Activated CD4-positive, alpha-beta T cell treated with anti-CD3 and anti-CD28 coated beads, Interleukin-2, amount 50 U/mL, for 24 hours (primary cell): ENCODE measurements at places on chromosomes 2 and 18.

- no peak for DNase-seq
Measured at GRCh38 chr2:184596819-184597411, 1.4 kb upstream of the ZNF804A start.

DNA sequence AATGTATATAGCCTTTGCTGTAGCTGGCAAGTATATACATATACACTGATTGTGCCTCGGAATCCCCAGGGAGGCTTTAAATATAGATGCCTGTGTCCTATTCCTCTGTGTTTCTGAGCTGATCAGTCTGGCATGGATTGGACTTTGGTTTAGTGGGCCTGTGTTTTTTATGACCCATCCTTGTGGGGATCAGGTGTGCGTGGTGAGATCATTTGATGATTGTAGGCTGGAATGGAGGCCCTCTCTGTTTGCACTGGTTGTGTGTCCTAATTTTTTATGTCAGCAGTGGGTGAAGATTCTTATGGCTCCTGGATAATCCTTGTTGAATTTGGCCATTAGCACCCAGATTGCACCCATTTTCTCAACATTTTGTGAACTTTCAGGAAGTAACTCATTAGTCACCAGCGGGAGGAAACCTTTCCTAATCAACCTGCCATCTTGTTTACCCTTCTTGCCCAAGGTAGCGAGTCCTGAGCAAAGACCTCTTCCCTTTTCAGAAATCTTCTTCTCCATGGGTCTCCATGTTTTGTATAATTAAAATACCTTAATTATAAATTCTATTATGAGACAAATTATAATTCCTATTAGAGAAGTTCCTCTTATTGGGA is 75.8 kb downstream of the UGGT1 start:
- no peak for DNase-seq

DNA sequence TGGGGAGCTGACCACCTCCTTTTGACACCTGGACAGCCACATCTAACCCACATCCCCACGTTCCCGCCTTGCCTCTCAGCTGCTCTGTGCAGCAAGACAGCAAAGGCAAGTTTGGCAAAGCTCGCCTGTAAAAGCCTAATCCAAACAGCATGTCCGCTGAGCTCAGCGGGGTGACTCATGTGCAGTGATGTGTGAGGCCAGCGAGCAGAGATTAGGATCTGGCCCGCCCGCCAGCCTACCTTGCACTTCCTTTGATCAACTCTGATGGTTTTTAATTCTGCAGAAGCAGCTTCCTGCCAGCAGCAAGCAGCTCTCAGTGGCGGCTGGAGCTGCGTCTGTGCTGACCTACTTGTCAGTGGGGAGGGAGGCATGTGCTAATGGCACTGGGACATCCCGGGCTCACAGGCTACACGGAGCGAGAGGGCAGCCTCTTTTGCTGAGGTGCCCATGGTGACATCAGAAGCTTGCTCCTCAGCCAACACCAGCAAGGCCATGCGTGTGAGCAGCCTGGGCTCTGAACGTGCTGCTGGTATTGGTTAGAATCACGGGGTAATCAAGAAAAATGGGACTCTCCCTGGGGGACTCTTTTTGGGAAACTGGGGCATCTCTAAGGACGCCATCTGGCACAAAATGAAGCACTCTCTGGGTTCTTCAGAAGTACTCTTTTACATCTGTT is 36.0 kb upstream of the EML4 start:
- DNase-seq: peak; percentile 61

DNA sequence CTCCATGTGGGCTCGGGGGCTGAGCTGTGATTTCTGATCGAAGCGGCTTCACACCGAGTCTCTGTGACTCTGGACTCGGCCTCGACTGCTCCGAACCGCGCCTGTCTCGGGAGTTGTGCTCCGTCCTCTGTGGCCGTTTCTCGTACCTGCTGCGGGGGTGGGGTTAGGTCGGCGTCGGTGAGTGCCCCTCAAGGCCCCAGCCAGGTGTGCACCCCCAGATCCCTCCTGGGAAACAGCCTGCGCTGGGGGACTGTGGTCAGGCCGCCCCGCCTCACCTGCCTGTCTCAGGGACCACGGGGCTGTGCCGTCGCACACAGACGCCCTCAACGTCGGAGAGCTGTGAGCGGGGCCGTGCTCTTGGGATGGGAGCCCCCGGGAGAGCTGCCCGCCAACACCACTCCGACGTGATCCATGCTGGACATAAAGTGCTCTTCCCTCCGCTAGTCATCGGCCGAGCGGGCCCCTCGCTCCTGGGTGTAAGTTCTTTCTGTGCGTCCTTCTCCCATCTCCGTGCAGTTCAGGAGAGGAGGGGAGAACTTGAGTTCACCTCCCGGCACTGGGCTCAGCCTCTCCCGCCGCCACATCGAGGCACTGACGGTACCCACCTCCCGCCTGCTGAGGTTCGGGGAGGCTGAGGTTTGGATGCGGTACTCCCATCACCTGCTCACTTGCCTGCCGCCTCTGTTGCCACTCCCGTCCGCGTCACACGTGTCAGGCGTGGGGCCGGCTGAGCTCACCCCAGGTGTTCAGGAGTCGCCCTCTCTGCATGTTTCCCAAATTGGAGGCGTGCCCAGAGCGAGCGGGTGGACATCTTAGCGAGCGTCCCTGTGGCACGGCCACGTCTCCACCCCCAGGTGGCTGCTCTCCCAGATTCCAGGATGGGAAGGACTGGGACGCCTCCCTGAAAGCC is 55.7 kb downstream of the CTDP1 start:
- DNase-seq: no peak

DNA sequence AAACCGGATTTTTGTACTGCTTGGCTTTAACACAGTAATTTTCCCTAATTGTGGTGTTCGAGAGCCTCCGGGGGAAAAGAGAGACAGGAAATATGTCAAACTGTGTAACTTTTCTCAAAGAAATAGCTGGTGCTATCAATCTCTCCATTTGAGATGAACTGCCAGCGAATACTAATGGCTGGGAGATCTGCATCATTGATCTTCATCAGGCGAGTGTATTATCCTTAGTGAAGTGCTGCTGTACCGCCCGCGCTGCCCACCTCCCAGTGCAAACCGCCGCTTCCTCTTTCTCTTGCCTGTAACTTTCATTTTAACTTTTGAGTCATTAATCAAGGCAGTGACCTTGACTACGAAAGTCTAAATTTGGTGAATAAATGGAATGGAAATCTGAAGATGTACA is 246.1 kb upstream of the ST6GAL2 start:
- no peak for DNase-seq

DNA sequence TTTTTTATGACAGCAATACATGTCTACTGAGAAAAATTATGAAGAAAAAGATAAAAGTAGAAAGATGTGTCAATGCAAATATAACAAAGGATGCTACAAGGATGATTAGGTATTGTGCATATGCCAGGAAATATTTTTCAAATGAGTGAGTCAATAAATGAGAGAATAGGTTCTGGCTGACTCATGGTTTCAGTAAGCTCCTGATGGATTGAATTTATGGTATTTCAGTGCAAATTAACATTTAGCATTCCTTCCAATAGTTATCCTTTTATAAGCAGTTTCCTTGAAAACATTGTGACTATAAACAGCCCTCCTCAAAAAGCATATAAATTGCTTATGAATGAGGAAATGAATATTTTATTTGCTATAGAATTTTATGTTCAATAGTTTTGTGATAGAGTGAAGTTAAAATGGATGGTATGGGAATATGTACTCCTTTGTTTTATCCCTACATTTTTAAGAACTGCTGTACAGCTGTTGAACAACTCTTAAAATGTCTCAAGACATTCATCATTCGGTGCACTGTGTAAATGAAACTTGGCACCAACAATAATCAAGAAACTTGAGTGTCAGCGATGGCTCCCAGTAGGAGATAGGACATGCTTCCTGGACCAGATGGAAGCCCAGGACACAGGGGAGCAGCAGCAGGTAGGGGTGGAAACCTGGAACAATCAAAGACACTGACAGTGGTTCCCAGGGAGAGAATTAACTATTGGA is 144.7 kb downstream of the PMAIP1 start:
- DNase-seq: no peak

- DNase-seq: peak; percentile 21
Measured at GRCh38 chr2:183037553-183038340, 510 bp downstream of the NCKAP1 start.

- DNase-seq: no peak
Measured at GRCh38 chr2:143436951-143437350, 307.7 kb downstream of the ARHGAP15 start.

GRCh38 chr2:26635401-26635800 is 5.8 kb downstream of the CIB4 start:
- no peak for DNase-seq

- no peak for DNase-seq
Measured at GRCh38 chr2:127810156-127810618, 784 bp downstream of the WDR33 start.

GRCh38 chr2:168345601-168346000 is 98.2 kb upstream of the STK39 start:
- no peak for DNase-seq

DNA sequence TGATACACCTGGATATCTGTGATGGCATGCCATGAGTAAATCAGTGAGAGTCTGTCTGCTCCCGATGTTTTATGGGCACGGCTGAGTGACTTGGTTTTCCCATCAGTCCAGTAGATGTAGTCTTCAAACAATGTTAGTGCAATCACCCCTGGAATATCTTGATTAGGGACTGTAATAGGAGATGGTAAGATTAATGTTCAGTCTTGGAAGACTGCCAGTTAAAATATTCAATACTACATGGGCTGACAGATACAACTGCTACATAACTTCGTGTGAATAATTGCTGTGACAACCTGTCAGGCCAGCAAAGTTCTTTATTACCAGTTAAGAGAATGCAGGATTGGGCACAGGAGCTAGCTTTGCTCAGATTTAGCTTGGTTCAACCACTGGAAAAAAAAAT is 1673.3 kb downstream of the LRP1B start:
- DNase-seq: no peak

DNA sequence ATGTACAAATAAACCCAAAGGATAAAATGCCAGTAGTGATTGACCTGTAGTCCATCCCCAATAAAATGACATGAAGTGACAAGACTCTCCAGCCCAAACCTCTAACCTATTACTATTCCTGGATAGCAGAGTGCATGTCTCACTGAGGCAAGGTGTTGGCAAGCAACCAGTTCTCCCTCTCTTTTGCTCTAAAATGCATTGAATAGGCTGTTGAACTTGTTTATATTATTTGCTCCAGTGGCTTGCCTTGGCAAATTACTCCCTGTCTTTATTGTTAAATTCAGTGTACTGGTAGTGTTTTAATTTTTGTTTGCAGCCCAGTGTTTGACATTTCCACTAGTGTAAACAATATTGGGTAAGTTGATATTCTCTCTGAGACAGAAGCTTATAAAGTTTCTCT is 70.5 kb downstream of the CSRNP3 start:
- no peak for DNase-seq

DNA sequence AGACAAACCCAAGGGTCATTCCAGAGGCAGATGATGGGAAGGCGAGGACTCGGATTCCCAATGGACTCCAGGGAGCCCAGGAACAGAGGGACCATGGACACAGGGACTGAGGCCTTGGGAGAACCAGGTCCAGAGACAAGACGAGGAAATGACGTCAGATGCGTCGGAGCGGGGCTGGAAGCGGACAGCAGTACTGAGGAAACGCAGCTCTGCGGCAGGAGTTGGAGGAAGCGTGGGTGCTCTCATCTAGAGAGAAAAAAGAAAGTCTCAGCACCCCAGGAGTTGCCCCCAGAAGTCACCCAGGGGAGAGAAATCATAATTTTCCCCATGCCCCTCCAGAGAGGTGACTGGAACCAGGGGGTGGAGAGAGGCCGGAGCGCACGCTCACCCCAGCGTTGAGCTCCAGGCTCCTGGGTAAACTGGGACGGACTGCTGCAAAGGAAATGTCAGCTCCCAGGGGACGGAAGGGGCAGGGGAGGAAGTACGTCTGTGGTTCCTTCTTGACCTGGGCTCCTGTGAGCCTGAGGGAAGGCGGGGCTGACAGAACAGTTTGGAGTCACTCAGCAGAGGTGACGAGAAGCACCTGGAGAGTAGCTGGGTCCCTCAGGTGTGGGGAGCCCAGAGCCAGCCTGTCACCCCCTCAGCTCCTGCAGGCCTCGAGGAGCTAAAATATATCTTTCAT is 44.7 kb downstream of the CMPK2 start:
- DNase-seq: no peak

- DNase-seq: no peak
Measured at GRCh38 chr2:19262150-19262549, 96.3 kb downstream of the OSR1 start.

GRCh38 chr2:196239622-196240587 is 68.5 kb upstream of the STK17B start:
- no peak for DNase-seq

- DNase-seq: no peak
Measured at GRCh38 chr2:121387591-121388325, 102.8 kb upstream of the TFCP2L1 start.
